Right forelimb (tissue), 1 donor: ENCODE measurements at places on chromosomes 7 and 10.

- no peak for DNase-seq
Observed at GRCh38 chr10:45491061-45491460, 117.0 kb downstream of the ALOX5 start.

- DNase-seq, result no peak
Observed at GRCh38 chr7:82291931-82292330, 151.6 kb downstream of the CACNA2D1 start.

- peak; percentile 69 for DNase-seq
Observed at GRCh38 chr7:115477193-115477651, 553.3 kb downstream of the TFEC start.

DNA sequence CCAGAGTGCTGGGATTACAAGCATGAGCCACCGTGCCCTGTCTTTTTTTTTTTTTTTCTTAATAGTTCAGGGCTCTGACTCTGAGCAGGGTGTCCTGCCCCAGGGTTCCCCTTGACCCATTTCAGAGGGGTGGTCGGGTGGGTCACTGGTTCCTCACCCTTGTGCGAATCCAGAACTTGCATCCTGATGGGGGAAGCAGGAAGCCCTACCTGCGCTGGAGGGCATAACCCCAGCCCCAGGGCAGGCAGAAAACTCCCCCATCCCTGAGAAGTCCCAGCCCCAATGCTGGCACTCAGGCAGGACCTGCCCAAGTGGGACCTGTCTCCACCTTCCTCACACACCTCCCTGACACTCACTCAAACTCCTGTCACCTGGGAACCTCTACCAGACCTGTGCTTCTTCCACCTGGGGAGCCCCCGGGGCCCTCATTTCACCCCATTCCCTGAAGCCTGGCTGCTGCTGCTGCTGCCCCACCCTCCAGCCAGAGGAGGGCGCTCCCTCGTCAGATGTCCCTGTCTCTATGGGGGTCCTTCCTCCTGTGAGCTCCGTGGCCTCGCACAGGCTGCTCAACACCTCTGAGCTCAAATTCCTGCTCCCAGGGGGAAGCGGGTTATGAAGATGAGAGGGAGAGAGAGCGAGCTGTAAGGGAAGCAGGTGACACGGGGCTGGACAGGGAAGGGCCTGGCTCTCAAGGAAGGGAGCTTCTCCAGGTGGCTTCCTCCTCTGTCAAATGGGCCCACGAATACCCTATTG is 15.1 kb upstream of the ZNF273 start:
- no peak for DNase-seq

DNA sequence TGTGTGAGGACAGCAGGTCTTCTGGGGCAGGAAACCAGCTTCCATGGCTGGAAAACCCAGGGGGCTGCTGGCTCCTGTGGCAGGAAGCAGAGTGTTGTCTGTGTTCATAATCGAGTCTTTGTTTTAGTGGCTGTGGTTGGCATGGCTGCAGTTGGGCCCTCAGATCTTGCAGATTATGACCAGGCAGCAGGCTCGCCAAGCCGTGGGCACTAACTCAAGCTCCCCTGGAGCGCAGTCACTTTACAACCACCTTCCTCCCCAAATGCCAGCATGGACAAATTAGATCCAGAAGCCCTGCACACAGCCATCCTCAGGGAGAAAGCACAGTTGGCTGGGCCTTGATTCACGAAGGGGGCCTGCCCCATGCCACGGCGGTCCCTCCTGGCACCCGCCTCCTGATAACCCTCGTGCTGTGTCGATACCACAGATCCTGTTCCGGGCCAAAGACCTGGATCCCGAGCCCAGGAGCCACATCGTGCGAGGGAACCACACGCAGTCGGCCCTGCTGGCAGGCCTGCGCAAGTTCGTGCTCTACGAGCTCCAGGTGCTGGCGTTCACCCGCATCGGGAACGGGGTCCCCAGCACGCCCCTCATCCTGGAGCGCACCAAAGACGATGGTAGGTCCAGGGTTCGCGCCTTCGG is 552.5 kb upstream of the FOXK1 start:
- no peak for DNase-seq

- DNase-seq, result no peak
Observed at GRCh38 chr7:3722396-3722922, 421.4 kb downstream of the SDK1 start.

DNA sequence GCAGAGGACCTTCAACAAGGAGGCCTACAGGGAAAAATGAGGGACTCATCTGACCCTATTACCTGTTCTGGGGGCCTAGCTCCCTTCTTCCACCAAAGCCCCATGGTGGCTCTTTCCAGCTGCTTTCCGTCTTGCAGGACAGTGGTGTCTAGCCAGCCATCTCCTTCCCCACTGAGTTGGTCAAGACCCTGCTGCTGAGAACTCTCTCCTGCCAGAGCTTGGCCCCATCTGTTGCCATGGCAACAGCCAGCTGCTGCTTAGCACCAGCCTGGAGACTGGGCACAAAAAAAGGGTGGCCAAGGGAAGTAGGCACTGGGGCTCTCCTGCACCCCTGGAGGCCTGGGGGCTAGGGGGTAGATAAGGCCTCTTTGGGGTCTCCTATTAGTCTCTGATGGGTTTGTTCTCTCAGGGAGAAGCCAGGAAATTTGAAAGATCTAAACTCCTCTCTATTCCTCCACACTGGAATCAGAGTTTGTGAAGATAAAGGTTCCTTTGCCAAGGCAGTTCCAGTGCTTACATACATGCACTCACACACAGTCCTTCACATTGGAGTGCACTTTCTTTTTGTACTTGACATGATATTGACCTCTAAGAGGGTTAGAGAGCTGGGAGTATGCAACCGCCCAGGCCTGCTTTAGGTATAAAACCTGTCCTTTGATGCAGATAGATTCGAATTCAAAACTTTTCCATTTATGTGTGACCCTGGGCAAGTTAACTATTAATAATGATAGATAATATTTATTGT is 15.8 kb downstream of the TSPAN33 start:
- no peak for DNase-seq

- no peak for DNase-seq
Observed at GRCh38 chr10:116209781-116210180, 63.2 kb downstream of the GFRA1 start.

DNA sequence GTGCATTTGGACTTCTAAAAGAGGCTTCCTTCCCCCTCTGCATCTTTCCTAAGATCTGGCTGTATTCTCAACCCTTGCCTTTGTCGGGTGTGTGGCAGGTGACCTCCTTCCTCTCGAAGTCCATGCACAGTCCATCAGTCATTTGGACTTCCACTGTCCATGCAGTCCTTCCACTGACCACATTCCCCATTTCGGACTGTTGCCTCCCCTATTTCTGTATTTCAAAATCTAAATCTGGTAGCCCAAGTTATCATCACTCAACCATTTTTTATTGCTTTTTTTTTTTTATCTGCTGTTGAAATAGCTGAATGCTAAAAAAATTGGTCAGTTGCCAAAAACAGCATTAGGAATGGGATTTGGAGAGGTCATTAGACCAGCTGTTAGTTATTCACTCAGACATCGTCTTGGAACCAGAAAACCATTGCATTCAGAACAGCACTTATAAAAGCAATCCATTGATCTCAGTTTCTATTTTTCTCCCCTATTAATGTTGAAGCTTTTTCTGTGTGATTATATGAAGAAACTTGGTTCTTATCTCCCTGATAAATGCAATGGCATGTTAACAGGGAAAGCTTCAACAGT is 575.6 kb downstream of the KIF20B start:
- DNase-seq, result no peak

DNA sequence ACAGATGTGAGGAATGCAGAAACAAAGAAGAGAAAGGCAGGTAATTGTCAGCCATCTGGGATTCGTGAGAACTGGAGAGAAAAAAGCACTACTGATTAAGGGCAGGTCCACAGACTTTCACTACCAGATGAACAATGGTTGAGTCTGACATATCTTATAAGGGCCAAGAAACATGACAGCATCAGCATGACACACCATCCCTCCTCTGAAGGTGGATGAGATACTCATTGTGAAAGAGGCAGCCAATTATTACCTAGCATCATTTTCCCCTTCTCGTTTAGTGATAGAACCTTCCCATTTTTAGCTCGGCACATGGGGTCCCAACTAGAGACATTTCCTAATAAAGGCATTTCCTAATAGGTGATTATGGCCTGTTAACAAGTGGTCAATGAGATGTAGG is 19.2 kb upstream of the MET start:
- DNase-seq, result no peak

GRCh38 chr7:149564340-149565095 is 66.9 kb upstream of the ZNF746 start:
- DNase-seq, result no peak

DNA sequence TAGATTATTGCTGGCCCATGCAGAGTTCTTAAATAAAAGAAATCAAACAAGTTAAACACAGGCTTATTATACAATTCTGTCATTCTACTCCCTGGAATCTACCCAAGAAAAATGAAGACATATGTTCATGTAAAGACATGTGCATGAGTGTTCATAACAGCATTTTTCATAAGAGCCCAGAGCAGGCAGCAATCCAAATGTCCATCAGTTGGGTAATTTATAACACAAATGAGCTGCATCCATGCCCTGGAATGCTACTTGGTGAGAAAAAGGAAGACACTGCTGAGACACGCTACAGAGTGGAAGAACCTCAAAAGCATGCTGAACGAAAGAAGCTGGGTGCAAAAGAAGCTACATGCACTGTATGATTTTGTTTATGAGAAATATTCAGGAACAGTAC is 342.6 kb downstream of the TCERG1L start:
- DNase-seq, result no peak

- peak; percentile 47 for DNase-seq
Observed at GRCh38 chr7:71408271-71408670, 276.3 kb downstream of the GALNT17 start.

- DNase-seq, result no peak
Observed at GRCh38 chr7:85215098-85215497, 28.2 kb upstream of the SEMA3D start.

- no peak for DNase-seq
Observed at GRCh38 chr10:127932521-127933270, 25.8 kb downstream of the PTPRE start.

GRCh38 chr10:132102717-132103110 is 37.0 kb downstream of the JAKMIP3 start:
- DNase-seq, result no peak

- peak; percentile 73 for DNase-seq
Observed at GRCh38 chr10:70584909-70585544, 17.5 kb downstream of the PRF1 start.

- no peak for DNase-seq
Observed at GRCh38 chr7:144820552-144820951, 15.3 kb downstream of the TPK1 start.

- DNase-seq, result no peak
Observed at GRCh38 chr7:76049295-76049694, 1.4 kb downstream of the MDH2 start.

DNA sequence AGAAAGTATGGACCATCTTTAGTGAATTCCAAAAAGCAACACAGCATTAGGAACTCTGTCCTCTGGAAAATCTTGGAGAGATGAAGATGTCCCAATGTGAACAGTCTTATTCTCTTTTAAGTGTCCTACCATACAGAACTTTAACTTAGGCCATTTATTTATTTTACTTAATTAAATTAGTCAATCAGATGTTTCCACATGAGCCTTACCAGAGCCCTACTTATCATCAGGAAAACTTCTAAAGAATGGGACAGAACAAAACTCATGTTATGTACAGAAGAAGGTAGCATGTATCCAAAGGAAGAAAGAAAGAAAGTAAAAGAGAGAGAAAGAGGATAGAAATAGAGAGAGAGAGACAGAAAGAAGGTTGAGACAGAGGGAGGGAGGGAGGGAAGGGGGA is 276.4 kb downstream of the ETV1 start:
- no peak for DNase-seq

DNA sequence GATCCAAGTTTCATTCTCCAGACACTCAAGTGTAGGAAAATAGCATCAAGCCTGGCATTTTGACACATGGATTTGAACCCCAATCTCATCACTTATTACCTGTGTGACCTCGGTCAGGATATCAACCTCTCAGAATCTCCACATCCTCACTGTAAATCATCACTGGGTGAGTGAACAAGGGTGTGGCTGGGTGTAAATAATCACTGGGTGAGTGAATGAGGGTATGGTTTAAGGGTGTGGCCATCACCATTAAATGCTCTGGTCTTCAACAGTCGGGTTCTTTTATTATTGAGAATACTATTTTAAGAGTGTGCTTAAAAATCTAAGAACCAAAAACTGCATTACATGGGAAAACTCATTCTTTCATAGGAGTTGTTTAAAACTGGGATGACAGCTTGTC is 200.1 kb downstream of the DOCK4 start:
- no peak for DNase-seq

- no peak for DNase-seq
Observed at GRCh38 chr10:33347211-33347610, 12.7 kb upstream of the NRP1 start.

DNA sequence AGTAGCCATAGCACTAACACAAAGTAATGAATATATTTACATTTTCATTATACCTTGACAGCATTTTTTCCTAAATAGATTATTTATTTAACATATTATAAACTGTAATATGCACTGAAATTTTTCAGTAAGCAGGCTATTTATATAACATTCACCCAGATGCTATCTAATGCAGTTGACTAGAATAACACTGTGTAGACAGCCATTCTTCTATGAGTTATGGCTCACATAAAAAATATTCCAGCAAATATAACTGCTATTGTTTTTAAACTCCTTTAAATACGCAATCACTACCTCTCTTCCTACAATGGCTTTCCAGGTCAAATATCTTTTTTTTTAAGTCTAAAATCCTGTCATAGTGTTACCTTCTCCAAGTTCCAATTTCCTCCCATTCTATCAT is 21.6 kb downstream of the TPK1 start:
- no peak for DNase-seq

DNA sequence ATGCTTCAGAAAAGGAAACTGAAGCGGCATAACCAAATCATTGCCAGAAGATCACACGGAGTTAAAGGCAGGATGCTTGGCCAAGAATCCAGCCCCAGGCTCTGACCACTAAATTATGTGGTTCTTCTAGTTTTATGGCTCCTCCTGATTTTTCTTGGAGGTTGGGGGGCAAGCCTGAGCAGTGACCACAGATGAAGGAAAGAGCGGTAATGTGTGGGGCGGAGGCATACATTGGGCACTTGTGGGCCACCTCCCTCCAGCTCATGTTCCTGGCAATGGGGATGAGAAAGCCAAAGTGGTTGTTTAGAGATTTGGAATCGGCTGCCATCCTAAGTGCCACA is 3.2 kb downstream of the TRPV6 start:
- DNase-seq, result no peak

GRCh38 chr7:11328309-11328708 is 354.6 kb downstream of the PHF14 start:
- no peak for DNase-seq

- no peak for DNase-seq
Observed at GRCh38 chr7:27030393-27031050, 65.3 kb downstream of the HOXA1 start.

DNA sequence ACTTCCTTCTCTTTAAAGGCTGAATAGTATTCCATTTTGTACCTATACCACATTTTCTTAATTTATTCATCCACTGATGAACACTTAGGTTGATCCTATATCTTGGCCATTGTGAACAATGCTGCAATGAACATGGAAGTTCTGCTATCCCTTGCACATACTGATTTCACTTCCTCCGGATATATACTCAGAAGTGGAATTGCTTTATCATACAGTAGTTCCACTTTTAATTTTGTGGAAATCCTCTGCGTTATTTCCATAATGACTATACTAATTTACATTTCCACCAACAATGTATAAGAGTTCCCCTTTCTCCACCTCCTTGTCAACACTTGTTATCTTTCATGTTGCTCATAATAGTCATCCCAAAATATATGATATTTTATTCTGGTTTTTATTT is 312.6 kb downstream of the PLXDC2 start:
- DNase-seq, result no peak

GRCh38 chr7:41415471-41416207 is 287.3 kb downstream of the INHBA start:
- no peak for DNase-seq
